ENCODE measurements at places on chromosomes 3 and 15.
A peak's percentile ranks its signal among the peaks of the same experiment; 100 is the strongest.

DNA sequence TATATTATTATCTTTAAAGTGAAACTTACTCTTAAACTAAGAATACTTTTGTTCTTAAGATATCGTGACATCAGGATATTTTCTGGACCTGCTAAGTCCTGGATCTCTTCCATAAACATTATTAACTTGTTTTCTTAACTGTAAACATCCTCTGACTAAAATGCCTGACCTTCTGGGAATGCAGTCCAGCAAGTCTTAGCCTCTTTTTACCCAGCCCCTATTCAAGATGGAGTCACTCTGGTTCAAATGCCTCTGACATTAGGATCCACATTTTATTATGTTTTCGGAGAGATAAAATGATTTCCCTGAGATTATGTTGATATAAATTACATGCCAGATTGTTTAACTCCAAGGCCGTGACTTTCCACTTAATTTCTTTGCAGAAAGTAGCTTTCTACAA lies 37.6 kb downstream of the OSTN start:
- DNase-seq, result peak; percentile 65

DNA sequence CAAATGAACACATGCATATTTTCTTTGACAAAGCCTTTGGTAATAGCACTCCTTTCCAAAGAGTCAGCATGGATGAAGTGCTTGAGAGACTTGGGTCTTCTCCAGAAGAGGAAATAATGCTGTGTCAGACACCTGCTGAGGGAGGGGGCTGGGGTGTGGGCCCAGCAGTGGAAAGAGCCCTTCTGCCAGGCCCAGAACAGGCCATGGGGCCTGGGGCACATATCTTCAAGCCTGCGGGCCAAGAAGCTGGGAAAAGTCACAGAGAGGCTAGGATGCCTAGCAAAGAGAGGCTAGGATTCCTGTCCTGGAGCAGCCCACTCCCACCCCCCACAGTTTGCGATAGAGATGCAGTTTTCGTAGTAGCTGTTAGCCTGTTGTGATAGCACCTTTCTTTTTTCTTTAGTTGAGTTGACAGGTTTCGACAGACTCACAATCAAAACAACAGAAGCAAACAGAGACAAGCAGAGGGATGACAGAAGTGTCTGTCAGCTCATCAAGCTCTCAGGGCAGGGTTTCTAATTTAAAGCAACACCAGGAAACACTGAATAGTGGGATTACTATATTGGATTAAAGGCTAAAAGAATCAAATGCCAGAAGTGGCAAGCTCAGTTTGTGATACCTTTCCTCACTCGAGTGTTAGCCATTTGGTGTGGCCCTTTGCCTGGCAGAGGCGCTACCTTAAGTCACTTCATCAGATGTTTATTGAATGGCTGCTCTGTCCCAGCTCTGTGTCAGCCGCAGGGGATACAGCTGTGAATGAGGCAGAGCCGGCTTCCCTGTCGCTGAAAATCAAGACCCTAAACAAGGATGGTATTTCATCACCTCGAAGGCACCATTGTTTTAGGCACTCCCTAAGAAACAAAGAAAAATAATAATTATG lies 19.0 kb downstream of the CMTM7 start:
- DNase-seq, result no peak

GRCh38 chr15:85691350-85692240 lies 103.1 kb downstream of the KLHL25 start:
- no peak for DNase-seq

GRCh38 chr15:75732809-75733451 lies 20.3 kb upstream of the CSPG4 start:
- DNase-seq, result peak; percentile 56

- peak; percentile 72 for DNase-seq
Observed at GRCh38 chr3:184345317-184346144, 8.1 kb downstream of the FAM131A start.

DNA sequence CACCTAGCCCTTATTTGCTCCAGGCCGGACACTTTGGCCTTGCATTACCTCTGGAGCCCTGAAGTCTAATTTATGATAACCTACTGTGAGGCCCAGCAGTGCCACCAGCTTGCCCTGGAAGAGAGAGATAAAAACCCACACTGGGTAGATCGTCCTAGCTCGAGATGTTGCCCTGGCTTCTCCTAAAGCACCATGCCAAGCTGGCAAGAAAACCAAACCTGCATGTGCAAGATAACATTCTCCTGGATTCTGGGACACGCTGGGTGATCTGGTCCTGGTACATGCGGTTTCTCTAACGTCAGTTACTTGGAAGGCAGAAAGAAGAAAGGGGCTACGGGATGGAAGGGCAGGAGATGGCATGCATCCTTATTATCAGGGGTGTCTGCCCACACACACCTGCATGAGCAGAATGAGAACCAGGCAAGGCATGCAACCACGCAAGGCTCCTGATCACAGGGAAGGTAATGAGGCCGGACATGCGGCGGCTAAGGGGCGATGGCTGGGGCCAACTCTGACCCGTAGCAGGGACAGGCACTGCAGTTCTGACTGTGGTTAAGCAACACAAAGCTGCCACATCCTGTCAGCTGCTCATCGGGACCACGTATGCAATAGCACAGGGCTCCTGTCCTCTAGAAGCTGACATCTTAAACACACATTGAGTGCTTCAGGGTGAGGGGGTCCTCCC lies 73.0 kb downstream of the OXNAD1 start:
- peak; percentile 61 for DNase-seq
